Activated gamma-delta T cell (primary cell): ENCODE measurements at places on chromosomes 3 and 15.

DNA sequence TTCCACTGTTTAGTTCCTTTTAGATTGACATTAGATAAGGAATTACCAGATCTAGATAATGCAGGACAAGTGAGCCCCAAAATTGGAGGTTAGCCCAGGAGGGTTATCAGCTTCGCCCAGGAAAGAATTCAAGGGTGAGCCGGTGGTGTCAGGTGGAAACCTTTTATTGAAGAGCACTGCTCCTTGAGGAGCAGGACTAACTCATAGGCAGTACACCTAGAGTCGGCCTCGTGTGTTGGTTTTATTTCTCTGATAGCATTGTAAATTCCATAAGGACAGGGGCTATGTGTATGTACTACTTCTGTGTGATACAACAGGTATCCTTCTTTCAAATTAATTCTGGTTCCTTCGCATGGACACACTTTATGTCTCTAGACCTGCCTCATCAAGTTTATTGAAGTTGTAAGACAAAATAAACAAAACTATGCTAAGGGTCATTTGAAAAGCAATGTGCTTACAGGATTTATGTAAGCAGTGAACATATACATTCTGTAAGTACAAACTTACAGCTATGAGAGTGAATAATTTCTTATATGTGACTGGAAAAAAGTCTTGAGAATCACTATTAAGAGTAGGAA, 57.2 kb downstream of the SNX4 start:
- no peak for DNase-seq

- no peak for DNase-seq
Observed at GRCh38 chr15:90001062-90001682, at the start of gene ZNF710. TSS of gene ZNF710 (plus strand) at chr15:90001324. CDS start at chr15:90067138, 65,814 bp downstream.

DNA sequence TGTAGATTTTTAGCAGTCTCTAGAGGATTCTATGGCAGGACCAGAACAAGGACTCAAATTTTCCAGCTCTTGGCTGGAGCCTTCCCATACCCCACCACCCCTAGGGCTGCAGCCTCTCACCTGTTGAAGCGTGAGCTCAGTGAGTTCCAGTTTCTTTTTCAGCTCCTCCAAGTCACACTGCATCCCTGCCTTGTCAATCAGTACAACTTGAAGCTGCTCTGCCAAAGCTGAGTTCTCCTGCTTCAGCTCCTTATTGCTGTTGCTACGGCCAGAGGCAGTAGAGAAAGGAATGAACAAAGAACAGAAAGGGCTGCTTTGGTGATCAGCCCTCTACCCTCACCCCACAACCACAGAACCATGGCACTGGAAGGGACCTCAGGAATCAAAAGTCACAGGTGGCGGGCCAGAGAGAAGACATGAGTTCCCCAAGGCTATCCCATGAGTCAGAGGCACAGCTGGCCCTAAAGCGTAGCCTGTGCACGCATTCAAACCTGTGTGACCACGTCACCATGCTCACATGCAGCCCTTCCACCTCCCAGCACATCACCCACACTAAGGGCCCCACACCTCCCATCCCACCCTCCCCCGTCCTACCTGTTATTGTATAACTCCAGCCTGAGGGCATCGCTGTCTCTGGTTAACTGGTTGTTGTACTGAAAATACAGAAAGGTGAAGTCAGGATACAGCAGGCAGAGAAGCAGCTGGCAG, 83.3 kb upstream of the C2CD4B start:
- no peak for DNase-seq

DNA sequence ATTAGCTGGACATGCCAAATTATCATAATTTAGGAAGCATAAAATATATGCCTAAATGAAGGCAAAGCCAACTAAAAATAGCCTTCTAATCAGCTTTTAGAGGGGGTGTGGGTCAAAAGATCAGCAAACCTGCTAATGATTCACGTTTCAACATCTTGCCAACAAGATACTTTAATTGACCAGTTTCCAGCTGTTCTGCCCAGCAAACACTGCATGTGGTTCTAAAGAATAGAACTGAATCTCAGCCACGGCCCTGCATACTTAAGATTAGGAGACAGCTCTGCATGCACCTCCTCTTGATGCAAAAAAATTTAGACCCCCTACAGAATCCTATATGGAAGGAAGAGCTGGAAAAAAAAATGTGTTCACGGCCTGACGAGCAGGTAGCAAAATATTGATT, 500.5 kb downstream of the TBL1XR1 start:
- no peak for DNase-seq

DNA sequence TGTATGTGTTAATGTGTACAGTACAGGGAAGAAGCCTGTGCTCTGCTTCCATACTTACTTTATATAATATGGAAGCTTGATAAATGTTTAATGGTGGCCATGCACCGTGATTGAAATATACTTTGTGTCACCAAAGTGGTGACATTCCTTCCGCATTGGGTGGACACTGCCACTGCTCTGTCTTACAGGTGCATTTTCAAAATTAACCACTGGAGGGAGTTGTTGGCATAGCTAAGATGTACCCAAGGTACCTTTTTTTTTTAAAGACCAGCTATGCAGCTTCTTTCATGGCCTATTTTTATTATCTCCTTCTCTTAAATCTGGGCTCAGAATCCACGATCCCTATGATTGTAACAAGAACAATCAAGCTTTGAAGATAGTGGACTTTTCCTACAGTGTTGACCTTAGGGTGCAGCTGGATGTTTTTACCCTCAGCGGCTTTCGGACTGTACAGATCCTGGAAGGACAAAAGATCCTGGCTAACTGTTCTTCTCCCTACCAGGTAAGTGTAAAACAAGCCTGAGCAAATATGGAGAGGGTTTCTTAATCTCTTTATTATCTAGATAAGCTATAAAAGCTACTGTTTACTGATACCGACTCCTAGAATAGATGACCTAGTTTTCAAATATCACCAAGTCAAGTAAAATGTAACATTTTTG, 21.6 kb upstream of the PAK6 start:
- DNase-seq: no peak

GRCh38 chr15:45110256-45110820, 3.6 kb downstream of the DUOX2 start:
- no peak for DNase-seq

- DNase-seq: no peak
Observed at GRCh38 chr3:15055019-15055557, 10.0 kb downstream of the MRPS25 start.

DNA sequence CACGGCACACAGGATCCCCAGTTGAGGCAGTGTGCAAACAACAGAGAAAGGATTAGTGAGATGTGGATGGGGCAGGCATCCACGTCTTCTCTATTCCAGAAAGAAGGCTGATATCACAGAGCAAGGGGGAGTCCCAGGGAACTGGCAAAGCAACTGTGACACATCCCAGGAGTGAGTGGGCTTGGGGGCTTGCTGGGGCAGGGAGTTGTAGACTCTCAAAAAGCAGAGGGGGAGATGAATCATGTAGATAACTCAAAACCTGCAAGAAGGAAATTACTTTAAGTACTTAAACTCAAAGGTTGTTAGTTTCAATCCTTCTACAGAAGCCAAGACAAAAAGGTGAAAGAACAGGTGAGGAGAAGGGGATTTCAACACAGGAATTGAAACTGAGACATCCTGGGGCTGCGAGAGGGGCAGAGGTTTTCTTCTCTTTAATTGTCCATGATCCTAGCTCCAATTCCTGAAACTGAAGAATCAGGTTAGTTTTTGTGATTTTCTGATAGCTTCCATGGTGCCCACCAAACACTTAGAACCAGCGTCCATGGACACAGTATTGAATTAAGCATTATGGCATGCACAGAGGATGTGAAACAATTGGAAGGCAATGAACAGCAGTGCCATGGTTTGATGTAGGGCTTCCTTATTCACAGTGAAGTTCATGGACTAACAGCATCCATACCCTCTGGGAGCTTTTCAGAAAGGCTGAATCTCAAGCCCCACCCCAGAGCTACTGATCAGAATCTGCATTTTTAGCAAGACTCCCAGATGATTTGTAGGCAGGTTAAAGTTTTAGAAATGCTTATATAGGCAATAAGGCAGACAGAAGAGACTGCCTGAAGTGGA, 52.0 kb downstream of the CCR3 start:
- no peak for DNase-seq

DNA sequence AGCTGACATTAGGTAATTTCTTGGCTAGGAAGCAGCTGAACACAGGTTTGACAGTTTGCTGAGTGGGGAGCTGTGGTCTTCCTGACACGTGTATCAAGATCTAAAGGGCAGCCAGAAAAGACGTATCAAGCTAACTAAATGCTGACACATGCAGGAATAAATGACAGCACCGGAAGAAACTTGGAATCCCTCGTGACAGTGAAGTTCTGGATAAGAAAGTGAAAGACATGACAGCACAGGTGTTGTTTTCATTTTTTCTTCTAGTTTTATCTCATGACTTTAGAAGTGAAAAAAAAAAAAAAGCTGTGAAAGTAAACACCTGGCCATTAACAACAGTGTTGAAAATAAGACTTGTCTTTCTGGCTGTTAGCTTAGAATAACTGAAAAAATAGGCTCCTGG, 48.7 kb downstream of the FGF7 start:
- DNase-seq: no peak

- no peak for DNase-seq
Observed at GRCh38 chr3:55156851-55157650, 229.2 kb upstream of the LRTM1 start.

DNA sequence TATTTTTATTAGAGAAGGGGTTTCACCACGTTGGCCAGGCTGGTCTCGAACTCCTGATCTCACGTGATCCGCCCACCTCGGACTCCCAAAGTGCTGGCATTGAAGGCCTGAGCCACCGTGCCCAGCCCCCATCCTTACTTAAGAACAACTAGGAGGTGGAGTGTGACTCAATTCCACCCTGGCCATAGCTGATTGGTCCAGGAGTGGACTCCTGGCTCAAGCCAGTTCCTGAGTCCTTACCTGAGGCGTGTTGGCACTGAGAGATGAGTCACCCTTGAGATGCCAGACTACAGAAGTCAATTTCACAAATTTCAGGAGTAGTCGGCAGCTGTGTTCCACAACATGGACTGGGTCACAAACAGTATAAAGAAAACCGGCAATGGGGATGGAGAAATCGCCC, 124.2 kb downstream of the SHQ1 start:
- no peak for DNase-seq
